Activated gamma-delta T cell treated with anti-CD3 and anti-CD28 coated beads, Interleukin-2, amount 50 U/mL, for 16 hours (primary cell): ENCODE measurements at places on chromosomes 16 and 17.

GRCh38 chr17:66990047-66990446, 25.5 kb downstream of the CACNG4 start:
- DNase-seq = no peak

- no peak for DNase-seq
These were observed 134.3 kb downstream of the HAPSTR1 start for GRCh38 chr16:9225527-9226316.

DNA sequence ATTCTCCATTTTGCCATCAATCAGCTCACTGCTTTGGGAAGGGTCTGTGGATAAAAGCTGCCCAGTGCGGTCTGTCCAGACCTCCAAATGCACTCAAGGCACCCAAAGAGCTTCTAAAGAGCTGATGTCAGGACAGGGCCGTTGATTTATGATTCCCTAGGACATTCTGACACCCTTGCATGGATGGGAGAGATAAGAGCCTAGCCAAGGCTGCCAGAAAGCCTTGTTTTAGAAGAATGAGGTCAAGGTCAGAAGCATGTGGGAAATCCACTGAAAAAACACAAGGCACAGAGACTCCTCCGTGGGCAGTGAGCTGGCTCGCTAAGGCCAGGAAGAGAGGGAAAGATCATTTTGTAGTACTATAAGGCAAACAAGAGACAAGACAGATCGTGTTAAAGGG, 214.0 kb downstream of the CDH11 start:
- no peak for DNase-seq

DNA sequence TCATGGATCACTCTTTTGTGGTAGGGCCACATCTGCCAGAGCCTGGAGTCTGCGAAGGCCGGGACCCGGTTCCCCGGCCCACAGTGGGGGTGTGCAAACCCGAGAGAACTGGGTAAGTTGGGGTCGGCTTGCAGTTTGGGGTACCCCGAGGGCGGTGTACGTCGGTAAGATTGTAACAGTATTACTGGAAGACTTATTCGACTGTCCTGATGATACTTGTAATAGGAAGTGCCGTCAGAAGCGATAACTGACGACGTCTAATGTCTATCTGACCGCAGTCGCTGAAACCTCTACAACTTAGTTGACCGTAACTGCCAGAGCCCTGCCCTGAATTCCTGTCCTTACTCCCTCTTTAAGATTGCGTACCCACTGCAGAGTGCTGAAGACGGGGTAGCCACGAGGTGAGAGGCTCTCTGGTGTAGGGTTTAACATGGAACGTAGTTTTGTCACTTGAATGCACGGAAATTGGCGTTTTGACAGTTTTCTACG, 24.0 kb downstream of the TRPV2 start:
- no peak for DNase-seq

- DNase-seq = no peak
These were observed 11.5 kb downstream of the HAS3 start for GRCh38 chr16:69116906-69117305.

- no peak for DNase-seq
These were observed 6.7 kb upstream of the GAST start for GRCh38 chr17:41705271-41705991.

DNA sequence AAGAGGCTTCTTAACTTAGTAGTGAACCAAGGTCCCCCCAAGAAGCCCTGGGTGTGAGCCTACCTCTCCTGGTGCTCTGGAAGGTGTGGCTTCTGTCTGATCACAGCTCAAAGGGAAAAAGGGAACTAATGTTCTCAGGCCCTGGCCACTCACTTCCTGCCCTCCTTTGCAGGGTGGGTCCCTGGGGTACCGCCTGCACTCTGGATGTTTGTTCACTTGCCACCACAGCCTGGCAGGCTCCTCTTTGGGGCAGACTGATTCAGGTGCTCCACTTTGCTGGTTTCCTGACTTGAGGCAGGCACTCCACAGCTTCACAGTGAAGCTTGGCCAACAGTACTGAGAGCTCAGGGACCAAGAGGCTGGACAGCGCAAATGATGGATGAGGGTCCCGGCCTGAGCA, 5.9 kb upstream of the MYO15A start:
- no peak for DNase-seq

GRCh38 chr17:39517224-39517623, 55.9 kb downstream of the CDK12 start:
- no peak for DNase-seq

GRCh38 chr17:27558842-27559505, 72.0 kb upstream of the LGALS9 start:
- no peak for DNase-seq

DNA sequence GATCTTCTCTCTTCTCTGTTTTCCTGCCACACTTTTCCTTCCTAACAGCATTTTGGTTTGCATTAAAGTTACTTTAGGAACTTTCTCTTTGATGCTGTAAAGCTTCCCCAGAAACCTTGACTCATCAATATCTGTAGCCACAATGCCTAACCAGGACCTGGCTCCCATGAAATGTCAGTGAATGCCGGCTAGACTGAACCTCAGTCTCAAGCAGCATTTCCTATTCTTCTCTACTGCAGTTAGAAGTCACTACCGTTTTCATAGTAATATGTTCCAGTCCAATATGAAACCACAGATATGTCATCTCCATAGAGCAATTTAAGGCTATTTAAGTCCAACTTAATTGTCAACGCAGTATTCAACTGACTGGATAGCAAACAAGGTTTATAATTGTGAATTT, 28.9 kb downstream of the ITFG1 start:
- no peak for DNase-seq

DNA sequence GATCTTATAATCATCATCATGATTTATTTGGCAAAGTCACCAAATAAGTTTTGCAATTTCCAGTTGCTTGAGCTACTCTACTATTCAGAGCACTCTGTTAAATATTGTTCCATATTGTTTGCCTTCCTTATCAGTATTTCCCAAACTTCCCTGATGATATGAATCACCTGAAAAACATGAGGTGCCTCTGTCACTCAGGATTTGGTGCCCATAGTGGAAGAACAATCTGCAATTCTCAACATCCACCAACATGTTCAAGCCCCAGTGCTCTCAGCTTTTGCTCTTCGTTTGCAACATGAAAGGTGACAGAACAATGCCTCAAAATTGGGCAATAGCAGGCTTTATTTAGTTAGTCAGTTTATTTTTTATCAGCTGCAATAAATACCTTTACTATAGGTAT, 28.6 kb upstream of the WSB1 start:
- DNase-seq = no peak

GRCh38 chr16:62586128-62586862, 550.1 kb upstream of the CDH8 start:
- no peak for DNase-seq

- DNase-seq = no peak
These were observed 15.8 kb downstream of the KRABD2 start for GRCh38 chr17:8360751-8361150.

GRCh38 chr17:48011405-48012150, 26.0 kb downstream of the COPZ2 start:
- no peak for DNase-seq

DNA sequence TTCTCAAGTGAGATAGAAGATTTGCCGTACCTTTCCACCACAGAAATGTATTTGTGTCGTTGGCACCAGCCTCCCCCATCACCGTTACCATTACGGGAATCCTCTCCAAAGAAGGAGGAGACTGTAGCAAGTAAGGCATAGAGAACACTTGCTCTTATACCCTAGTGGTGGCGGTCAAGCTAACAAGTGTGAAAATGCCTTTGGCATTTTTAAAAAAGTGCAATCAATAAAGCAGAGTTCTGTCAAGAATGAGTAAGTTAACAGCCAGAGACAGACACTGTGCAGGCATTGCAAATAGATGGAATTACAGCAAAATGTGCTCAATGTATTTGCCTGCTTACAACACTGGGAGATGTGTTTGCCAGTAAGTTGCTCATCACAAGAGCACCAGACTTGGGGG, 7.7 kb downstream of the MSL1 start:
- no peak for DNase-seq

GRCh38 chr16:9082422-9082821, 9.0 kb upstream of the HAPSTR1 start:
- peak; percentile 20 for DNase-seq

GRCh38 chr17:57515662-57516211, 229.4 kb downstream of the CCDC182 start:
- no peak for DNase-seq

GRCh38 chr17:46851029-46851741, at the start of gene WNT9B:
TSS of gene WNT9B (plus strand) at chr17:46851583. CDS start at chr17:46851639, 56 bp downstream.
- DNase-seq = no peak

- no peak for DNase-seq
These were observed 46.1 kb upstream of the DNAJA2 start for GRCh38 chr16:47019568-47019967.

GRCh38 chr16:22190081-22190775, 15.8 kb upstream of the EEF2K start:
- peak; percentile 80 for DNase-seq

DNA sequence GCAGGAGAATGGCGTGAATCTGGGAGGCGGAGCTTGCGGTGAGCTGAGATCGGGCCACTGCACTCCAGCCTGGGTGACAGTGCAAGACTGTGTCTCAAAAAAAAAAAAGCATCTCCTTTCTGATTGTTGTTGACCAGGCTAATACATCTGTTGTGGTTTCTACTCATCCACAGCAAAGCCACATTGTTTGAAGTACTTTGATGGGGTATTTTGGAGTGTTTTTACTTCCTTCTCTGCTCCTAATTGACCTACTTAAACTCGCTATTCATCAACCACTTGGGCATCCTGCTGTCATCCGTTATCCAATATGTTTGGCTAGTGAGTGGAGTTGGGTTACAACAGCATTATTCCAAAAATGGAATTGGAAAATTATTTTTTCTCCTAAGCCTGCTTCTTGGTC, 3.5 kb upstream of the CDC27 start:
- no peak for DNase-seq

GRCh38 chr17:17147821-17148220, 58.3 kb downstream of the PLD6 start:
- no peak for DNase-seq

DNA sequence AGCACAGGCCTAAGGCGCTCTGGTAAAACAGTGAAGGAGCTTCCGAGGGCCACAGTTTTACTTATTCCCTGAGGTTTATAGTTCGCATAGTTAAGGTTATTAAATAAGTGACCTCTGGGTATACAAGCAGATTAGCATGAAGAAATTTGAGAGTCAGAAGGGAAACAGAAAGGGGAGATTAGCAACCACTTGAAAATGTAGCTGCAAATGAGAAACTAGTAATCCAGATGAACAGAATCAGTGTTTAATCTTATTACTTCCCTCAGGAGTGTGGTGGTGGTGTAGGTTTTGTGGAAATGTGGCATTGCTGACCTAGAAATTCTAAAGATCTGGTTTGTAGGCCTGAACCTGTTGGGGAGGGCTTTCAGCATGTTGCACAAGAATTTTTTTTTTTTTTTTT, 130.4 kb downstream of the CCDC182 start:
- no peak for DNase-seq

DNA sequence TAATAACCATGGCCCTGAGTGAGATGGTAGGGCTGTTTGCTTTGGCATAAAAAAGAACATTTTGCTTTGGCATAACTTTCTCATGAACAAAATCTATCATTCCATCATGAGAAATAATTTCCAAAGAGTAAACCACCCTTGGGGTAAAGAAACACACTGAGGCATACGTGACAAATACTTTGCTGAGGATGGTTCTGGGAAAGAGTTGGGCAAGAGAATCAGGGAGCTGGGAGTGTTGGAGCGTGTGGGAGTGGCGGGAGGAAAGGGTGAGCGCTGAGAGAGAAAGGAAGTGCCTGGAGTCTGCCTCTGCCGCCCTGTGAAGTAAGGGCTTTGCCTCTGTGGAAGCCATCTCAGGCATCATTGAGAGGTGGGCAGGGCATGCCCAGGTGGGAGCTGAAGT, 60.2 kb upstream of the ARHGAP44 start:
- DNase-seq = no peak

DNA sequence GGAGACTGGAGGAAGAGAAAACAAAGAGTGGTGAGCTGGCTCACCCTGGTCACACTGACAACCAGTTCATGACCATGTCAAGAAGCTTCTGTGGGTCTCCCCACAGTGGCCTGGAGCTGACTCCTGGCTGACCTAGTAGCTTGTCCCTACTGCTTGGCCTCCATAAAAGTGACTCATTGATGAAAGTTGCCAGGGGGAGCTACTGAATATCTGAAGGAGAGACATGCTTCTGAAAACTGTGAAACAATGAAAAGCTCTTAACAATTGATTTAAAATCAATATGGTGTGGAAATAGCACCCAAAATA, 22.0 kb downstream of the SMPD3 start:
- DNase-seq = no peak

DNA sequence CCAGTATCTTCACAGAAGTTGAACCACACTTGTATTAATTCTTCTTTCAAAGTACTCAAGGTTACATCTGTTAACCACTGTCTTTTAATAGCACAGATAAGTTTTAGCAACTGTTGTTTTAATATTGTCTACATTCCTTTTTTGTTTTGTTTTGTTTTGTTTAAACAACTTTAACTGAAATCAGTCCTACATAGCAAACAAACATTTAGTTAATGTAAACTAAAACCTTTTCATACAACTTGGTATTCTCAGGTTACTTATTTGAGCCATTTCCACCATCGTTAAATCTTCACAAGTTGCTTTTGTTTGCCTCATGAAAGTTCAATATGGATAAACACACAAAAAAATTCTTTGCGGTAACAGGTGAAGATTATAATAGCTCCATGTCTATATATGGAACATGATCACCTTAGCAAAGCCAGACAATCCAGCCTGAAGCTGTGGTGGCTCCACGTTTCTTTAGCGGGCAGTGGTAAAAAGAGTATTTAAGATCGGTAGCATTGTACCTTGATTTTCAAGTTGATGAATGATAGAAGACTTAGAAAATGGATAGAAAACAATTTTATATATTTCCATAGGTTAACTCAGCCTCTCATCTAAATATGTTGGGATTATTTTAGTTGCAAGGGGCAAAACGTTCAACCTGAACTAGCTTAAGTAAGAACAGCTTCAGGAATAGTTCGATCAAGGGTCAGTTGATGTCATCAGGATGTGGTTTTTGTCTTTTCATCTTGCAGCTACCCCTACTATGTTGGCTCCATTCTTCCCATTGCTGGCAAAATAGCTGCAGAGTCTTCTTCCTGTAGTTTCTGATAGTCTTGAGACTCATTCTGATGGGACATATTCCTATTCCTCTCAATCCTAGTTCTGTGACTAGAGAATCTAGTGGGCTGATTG, 182.8 kb downstream of the FTO start:
- no peak for DNase-seq

DNA sequence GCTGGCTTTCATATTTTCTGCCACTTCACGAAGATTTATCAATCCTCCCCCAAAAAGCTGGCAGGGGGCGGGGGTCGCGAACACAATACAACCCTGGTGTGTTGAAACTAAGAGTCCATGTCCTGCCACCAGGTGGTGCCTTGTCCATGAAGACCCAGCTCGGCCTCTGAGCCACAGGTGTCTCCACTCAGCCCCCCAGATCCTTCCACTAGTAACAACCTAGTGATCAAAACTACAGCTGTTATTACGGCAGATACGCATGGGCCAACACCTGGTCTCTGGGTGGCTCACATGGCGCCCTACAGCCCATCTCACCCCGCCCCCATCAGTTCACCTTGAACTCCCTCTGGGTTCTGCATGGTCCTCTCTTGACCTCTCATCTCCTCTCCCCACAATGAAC, 27.7 kb downstream of the USP7 start:
- no peak for DNase-seq
